ENCODE measurements at places on chromosomes 6 and 20.

GRCh38 chr6:45084257-45084656 lies 243.9 kb upstream of the RUNX2 start:
- no peak for DNase-seq

DNA sequence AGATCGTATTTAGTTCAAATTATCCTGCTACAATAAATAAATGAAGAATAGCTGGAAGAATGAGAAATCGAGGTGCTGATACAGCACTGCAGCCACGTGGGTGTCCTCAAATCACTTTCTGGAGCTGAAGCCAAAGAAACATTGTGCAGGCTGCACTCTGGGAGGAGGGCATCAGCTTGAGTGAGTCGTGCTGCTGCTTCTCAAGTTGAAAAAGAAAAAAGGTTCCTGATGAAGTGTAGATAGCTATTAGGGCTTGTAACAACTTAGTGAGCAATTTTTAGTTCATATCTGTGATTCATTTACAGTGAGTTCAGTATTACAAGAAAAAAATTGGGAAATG lies 40.5 kb downstream of the DSE start:
- DNase-seq = no peak

GRCh38 chr6:8739454-8739853 lies 304.1 kb upstream of the SLC35B3 start:
- no peak for DNase-seq

DNA sequence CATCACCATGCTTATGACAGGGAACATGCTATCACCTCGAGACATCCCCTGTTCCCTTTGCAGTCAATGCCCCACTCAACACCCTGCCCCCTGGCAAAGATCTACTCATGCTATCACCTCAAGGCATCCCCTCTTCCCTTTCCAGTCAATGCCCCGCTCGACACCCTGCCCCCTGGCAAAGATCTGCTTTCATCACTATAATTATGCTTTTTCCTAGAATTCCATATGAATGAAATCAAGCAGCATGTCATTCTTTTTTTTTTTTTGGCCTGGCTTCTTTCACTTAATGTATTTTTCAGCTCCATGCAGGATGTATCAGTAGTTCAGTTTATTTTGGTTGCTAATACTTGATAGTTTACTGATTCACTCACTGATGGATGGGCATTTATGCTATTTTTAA lies 554.9 kb downstream of the CDH26 start:
- no peak for DNase-seq

DNA sequence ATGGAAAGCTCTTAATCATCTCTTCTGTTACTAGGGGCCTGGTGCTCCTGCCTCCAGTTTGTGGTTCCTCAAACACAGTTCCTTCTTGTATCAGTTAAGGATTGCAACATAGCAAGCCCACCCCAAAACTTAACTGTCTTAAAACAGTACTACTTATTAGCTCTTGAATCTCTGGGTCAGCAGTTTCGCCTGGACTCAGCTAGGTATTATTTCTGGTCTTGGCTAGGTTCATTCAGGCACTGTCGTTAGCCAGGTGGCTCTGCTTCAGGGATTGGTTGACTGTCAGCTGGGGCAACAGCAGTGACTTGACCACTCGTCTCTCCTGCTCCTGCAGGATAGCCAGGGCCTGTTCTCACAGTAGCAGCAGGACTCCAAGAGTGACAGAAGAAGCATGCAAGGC lies 30.0 kb upstream of the RALY start:
- no peak for DNase-seq

GRCh38 chr20:43438578-43439316 lies 18.9 kb upstream of the SRSF6 start:
- no peak for DNase-seq

DNA sequence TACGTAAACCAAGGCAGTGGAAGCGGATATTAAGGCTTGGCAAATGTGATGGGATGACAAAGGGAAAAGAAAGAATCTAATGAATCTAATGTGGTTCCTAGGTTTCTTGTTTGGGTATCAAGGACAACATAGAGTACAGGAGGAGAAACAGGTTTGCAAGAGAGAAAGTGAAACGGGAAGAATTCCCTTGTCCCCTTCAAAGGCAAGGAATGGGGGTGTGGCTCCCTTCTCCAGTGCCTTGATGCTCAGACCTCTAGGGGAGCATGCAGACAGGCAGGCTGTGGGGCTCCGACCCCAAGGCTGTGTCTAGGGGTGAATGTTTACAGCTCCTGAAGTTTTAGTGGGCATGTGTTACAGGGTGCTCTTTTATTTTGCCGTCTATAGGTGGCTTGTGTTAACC lies 317.5 kb upstream of the HSF2 start:
- DNase-seq = no peak

All from stimulated activated naive CD8-positive, alpha-beta T cell treated with anti-CD3 and anti-CD28 coated beads, Interleukin-15, amount 100 ng/mL, for 72 hours (primary cell).